ENCODE measurements at places on chromosomes 7 and 10.

- no peak for DNase-seq
These were observed 144.0 kb downstream of the PLCE1 start for GRCh38 chr10:94137747-94138146.

GRCh38 chr10:97801422-97801821, 29.6 kb upstream of the SFRP5 start:
- DNase-seq = no peak

DNA sequence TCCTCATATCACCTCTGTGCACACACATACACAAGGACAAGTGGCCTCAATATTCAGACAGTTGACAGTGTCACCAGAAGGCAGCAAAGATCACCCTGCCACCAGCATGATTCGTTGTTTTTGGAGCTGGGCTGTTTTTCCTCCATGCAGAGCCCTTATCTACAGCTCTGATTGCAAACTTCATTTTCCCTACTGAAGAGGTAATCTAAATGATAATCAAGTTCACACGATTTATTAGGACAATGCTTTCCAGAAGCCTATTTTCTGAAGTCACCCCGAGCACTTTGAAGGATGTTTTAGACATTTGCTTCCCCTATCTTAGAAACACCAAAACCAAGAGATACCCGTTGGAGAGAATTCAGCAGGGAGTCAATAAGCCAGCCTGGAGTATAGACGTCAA, 46.0 kb upstream of the ADAM12 start:
- DNase-seq = no peak

GRCh38 chr10:79020605-79021004, 48.2 kb upstream of the ZMIZ1 start:
- DNase-seq = no peak

- no peak for DNase-seq
These were observed 639 bp downstream of the DYDC2 start for GRCh38 chr10:80356989-80357850.

GRCh38 chr10:24723386-24723787, 300 bp downstream of the ARHGAP21 start:
- no peak for DNase-seq

GRCh38 chr10:44413416-44413815, 28.5 kb upstream of the CXCL12 start:
- no peak for DNase-seq

GRCh38 chr10:97450828-97451227, 4.9 kb downstream of the ZDHHC16 start:
- DNase-seq = no peak

- DNase-seq = no peak
These were observed 230.5 kb downstream of the TCF7L2 start for GRCh38 chr10:113180401-113181154.

DNA sequence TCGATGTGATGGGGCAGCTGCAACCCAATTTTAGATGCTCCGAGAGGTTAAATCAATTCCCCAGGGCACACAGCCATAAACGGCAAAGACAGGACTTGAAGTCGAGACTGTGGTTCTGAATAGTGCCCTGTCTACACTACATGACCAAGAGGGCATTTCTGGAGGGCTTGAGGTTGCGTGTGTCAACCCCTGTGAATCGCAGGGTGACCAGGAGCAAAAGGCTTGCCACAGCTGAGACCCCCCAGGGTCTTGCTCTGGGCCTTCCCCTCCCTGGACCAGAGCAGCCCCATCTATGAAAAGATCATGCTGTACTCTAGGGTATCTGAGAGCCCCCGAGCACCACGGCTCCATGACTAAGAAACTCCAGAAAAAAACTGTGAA, 26.8 kb upstream of the RASGEF1A start:
- no peak for DNase-seq

- no peak for DNase-seq
These were observed 35.2 kb downstream of the POR start for GRCh38 chr7:75950111-75950681.

DNA sequence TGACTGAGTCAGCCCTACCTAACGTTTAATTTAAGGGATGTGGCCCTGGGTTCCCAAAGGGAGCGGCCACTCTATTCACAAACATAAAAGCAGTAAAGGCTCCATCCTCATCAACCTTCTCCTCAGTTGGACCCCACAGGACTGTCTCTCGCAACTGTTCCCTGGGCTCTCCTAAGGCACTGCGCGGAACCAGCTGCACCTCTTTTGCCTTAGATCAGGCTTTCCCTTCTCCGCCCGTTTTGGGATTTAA, 689 bp upstream of the GTPBP4 start:
- DNase-seq = no peak

- DNase-seq = no peak
These were observed 612.6 kb downstream of the AUTS2 start for GRCh38 chr7:70210936-70211310.

GRCh38 chr7:27064661-27065060, 31.1 kb downstream of the HOXA1 start:
- no peak for DNase-seq

DNA sequence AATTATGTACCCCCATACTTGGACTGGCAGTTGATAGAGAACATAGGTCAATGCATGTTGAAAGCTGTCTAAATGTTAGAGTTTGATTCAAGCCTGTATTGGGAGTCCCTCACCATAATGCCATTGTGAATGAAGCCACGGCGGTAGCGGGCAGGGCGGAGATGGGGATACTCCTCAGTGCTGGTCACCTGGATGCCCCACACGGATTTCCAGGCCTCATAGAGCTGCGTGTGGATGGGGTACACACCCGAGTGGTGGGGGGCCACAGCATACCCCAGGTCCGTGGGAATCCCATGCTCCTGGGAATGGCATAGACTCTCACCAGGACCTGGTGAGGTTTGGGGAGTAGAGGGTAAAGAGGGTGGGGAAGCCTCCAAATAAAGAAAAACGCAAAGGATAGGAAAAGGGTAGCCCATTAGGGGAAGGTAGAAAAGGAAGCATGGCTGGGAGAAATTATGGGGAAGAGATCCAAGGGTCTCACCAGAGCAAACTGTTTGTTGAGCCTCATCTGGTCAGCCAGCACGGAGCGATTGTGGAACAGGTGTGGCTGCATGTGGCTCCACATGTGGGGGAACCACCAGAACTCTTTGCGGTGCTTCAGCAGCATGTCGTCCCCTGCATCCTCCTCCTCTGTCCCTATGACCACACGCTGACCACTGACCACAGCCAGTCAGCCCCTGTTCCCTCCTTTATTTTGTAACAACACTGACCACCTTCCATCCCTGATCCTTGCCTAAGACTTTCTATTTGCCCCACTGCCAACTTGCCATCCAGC, 5.0 kb downstream of the NDST2 start:
- no peak for DNase-seq

DNA sequence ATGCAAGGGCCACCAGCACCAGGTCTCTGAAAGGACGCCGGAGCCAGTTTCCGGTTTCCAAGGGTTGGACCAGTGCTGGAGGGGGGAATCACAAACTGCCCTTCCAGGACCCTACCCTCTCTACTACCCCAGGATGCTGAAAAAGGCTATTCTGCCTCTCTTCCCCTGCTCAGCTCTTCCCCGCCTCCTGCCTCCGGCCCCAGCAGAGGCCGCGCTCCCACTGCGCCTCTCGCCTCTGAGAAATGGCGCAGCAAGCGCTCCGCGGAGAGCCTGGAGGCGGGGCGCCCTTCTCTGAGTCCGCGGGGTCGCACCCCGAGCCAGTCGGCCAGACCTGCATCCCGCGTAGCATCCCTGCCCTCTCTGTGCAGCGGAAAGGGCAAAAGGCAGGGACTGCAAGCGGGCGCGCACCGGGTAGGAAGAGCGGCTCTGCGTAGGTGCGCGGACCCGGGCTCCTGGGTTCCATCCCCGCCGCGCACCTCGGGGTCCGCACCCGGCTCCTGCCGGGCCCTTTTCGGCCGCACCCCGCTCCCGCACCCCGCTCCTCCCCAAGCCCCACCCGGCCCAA, 476 bp upstream of the RET start:
- DNase-seq = no peak

DNA sequence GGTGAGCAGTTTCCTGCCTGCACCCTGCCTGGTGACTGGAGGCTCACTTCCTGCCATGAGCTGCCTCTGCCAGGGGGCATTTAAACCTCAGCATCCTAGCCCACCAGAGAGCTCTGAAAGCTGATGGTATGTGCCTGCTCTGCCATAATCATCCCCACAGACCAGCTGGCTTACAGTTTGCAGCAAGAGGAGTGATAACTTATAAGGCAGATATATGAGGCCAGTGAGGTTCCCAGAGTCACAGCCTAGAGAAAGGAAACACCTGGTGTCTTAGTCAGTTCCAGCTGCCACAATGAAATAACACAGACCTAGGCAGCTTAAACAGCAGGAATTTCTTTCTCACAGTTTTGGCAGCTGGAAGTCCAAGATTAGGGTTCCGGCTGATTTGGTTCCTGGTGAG, 232.0 kb downstream of the PAXIP1 start:
- no peak for DNase-seq

DNA sequence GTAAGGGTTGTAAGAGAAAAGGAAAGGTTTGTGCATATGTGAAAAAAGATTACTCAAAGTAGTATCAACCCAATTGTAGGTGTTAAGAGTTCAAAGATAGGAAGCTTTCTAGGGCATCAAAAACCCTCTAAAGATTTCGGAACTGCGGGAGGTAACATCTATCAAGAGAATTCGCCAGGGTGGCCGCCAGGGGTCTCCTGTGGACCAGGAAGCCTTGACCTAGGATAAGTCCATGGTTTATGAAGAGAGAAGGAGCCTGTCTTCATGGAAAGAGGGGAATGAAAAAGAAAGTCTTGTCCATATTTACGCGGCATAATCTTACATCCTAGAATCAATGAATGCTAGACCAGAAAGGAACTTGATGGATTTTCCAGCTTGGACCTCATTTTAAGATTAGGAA, 140.7 kb upstream of the CALCR start:
- DNase-seq = no peak

DNA sequence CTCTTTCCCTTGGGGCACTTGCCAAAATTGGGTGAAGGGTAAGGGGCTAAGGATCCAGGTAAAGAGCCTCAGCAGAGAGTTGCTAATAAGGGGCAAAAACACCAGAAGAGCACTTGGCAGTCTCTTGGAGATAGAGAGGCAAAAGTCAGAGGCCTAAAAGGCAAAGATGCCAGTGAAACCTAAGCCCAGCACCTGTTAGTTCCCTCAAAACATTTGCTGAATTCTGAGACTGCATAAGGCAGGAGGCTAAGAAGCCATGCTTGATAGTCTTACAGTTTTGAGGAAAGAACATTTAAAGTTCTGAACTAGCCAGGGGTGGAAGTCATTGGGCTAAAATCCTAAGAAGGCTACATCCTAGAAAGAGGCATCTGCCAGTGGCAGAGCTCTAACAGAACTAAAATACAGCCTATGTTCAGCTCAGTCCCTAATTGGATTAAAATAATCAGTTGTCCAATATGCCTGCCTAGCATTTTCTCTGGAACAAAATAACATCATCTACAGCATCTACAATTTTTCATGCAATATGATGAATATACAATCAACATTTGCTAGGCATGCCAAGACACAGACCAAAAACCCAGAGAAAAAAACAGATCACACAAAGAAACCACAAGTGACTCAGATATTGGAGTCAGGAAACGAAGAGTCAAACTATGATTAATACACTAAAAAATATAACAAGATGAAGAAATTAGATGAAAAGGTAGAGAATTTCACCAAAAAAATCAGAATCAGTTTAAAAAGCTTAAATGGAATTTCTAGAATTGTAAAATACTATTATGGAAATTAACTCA, 7.7 kb downstream of the HTR7 start:
- DNase-seq = no peak

- no peak for DNase-seq
These were observed 39.8 kb upstream of the TRIM8 start for GRCh38 chr10:102604439-102604841.

GRCh38 chr10:27030060-27030459, 70.2 kb downstream of the ANKRD26 start:
- no peak for DNase-seq

GRCh38 chr10:44006771-44007170, 358.1 kb upstream of the ZNF32 start:
- no peak for DNase-seq

- no peak for DNase-seq
These were observed 11.5 kb upstream of the TES start for GRCh38 chr7:116198748-116199410.

DNA sequence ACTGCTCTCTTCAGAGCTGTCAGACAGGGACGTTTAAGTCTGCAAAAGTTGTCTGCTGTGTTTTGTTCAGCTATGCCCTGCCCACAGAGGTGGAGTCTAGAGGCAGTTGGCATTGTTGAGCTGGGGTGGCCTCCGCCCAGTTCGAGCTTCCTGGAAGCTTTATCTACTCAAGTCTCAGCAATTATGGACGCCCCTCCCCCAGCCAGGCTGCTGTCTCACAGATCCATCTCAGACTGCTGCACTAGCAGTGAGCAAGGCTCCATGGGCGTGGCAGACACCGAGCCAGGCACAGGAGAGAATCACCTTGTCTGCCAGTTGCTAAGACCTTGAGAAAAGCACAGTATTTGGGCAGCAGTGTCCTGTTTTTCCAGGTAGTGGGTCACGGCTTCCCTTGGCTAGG, 98.1 kb downstream of the SDHAF3 start:
- DNase-seq = no peak

DNA sequence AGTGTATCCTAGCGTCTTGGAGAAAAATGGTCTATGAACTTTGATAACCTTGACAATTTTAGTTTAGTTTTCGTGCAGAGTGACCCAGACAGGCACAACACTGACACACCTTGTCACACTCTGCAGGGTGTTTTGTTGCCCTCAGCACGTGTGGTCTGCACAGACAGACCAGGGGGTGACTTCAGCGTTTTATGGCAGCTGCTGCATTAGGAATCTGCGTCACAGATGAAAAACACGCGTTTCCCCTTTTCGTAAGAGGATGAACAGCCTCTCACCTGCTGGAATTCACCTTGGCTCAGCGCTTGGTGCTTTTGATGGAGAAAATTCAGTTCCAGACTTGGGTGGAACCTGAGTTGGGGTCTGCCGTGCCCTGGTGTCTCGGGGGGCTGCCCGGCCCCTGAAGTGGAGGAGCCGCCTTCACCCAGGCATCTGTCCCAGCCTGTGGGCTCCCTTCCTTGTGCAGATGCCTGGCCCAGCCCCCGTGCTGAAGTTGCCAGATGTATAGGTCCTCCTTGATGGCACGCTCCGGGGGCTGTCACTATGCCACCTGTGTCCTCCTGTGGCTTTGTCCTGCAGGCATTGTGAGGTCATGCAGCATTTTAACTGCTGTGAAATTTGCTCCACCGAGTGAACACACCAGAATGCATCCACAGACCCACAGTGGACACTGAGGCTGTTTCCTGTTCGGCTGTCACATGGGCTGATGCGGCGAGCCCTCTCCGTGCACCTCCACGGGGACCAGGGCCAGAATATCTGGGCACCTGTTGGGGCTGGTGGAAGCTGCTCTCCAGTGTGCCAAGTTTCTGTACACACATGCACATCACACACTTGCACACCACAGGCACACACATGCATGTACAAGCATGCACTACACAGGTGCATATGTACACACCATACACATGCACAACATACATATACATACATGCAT, 18.3 kb downstream of the INPP5A start:
- DNase-seq = no peak
